ENCODE measurements at places on chromosomes 6 and 20.

DNA sequence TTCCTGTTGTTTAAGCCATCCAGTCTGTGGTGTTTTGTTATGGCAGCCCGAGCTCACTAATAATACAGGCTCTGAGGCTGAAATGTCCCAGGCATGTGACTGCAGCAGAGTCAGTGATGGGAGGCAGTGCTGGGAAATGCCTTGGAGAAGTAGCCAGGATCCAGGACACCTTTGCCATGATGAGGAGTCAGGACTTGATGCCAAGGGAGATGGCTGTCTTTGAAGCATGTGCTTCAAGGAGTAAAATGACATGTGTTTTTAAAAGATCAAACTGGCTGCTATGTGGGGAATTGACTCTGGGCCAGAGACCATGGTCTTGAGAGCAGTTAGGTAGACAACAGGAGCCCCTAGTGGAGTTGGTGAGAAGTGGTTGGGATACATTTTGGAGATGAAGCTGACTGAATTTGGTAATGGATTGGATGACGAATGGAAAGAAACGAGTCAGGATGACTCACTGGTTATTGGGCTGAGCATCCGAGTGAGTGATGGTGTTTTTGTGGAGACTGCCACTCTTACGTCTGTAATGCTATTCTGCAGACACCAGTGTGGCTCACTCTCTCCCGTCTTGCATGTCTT lies 322.2 kb downstream of the PLCB1 start:
- DNase-seq, result no peak

DNA sequence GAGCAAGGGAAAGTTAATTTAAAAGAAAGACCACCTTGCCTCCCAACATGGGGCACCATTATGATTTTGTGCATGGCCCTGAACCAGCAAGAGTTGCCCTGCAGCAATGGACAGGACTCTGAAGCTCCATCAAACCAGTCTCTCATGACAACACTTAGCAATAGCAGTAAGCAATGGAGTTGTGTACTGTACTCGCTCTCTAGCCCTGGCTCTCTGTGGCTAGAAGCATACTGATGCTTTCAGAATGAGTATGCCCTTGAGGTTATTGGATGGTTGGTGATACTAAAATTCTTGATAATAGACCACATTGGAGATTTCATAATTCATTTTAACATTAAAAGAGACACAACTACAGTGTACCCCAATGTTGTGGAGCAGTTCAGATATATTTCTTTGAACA lies 23.2 kb upstream of the LMBRD1 start:
- DNase-seq, result no peak

- DNase-seq, result no peak
Observed at GRCh38 chr6:9412951-9413559, 977.7 kb upstream of the SLC35B3 start.

- DNase-seq, result no peak
Observed at GRCh38 chr6:45637611-45638257, 260.0 kb upstream of the SUPT3H start.

DNA sequence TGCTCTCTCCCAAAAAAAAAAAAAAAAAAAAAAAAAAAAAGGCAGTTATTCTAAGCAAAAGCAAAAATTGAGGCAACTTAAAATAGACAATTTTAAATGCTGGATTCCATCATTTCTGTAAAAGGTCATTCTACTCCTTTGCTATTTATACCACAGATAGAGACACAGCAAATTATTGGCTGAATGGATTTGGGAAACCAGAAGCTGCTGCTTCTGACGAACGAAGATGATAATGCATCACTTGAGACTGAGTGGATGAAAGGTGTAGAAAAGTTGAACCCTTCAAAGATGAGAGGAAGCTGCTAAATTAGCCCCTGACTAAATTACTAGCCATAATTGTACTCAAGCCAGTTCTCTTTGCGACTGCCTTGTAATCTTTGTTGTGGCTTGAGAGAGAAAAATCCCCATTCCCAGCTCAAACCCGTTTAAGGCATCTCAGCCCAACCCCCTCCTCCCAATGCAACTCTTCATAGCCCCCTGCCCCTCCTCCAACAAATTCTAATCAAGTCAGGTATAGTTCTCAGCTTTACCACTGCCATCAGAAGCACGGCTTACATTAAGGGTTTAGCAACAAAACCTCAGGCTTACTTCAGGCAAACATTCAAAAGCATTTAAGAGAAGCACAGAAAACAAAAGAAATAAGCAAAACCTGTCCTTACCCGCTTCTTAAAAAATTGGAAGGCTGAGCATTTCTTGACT lies 1.0 kb downstream of the SGK1 start:
- DNase-seq, result no peak

- no peak for DNase-seq
Observed at GRCh38 chr6:111114482-111114881, 27.2 kb downstream of the SLC16A10 start.

- DNase-seq, result no peak
Observed at GRCh38 chr6:115554060-115554459, 506.6 kb downstream of the FRK start.

Data from NCI-H774 (cell line).